ENCODE measurements at places on chromosomes 1 and 21.
A peak's percentile ranks its signal among the peaks of the same experiment; 100 is the strongest.

- peak; percentile 68 for DNase-seq
Measured at GRCh38 chr1:205983925-205984725, 19.1 kb downstream of the RAB7B start.

GRCh38 chr1:52358851-52359497 is 7.0 kb downstream of the CC2D1B start:
- no peak for DNase-seq

GRCh38 chr1:234765181-234765580 is 155.2 kb upstream of the IRF2BP2 start:
- DNase-seq, result no peak

DNA sequence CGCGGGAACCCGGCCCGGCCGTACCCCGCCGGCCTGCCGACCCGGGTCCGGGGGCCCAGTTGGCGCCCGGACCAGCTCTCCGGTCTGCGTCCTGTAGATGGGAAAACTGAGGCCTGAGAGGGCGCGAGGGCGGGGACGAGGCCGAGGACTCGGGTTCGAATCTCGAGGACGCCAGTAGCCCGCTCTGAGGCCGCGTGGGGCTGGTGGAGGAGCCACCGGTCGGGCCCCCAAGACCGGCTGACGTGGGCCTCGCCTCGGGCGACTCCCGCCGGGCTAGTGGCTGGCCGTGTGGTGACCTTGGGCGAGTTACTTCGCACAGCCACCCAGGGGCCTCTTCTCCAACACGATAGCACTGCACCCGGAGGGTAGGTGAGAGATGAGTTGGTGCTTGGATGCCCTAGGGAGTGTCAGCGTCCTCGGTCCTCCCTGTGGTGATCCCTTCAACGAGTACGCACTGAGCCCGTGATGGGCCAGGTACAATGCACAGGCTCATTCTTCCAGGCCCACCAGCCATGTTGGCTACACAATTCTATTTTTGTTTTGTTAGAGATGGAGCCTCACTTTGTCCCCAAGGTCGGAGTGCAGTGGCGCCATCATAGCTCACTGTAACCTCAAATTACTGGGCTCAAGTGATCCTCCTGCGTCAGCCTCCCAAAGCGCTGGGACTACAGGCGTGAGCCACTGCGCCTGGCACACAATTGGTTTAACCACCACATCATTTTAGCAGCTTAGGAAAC is 404 bp upstream of the SCMH1 start:
- peak; percentile 66 for DNase-seq

All from GM12865 (cell line).